ENCODE measurements at places on chromosomes 13 and 19.

DNA sequence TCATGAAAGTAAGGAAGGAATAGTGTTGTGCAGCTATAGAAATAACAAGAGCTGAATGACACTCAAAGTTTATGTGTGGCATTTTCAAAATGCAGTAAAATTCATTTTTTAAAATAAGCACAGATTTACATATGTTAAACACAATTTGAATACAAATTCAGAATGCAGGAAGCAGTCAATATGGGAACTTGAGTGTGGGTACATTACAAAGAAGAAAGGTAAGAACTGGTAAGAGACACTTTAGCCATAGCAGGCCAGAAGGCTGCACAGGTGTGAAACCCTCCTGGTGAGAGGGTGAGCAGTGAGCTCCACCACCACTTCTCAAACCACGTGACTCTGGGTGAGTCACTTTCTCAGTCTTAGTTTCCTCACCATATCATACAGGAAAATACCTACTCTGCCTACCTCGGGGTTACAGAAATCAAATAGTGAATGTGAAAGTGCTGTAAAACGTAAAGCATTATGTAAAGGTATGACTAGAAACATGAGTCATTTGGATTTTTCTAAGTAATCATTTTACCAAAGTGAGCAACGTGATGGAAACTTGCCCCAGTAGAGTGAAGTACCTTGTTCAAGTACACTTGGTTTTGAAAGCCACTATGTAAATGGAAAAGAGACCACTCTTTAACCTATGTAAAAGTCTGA, 40.5 kb downstream of the USP12 start:
- DNase-seq: no peak

- no peak for DNase-seq
Observed at GRCh38 chr13:106628936-106629659, 61.2 kb upstream of the ARGLU1 start.

DNA sequence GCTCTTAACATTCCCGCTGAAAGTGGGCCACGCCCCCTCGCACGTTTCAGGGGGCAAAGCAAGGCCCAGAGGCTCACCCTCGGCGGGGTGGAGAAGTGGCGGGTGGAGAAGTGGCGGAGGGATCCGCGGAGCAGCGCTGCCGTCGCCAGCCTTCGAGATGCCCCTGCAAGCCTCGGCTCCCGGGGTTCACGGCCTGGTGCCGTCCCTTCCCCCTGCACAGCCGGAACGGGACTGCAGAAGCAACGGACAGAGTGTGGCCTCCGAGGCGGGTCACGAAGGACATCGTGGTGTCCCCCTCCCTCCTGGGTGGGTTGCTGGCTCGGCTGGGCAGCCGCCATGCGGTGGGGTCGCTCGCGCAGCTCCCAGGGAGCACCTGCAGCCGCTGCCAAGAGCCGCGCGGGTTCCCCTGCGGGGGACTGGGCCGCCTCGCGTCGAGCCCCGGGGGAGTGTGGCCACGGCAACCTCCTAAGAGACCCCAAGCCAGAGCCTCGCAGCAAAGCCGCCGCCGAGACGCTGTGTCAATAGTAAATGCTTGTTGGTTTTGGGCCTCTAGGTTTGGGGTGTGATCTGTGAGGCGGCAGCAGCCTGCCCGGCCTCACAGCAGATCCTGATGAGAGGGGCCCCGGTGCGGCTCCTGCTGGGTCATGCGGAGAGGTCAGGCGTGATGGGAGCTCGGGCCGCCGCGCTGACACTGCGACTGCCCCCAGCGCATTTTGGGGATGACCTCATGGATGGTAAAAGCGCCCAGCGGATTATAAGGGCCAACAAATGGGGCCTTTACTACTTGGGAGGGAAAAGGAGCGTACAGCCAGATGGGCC, 5.5 kb downstream of the TPGS1 start:
- DNase-seq: peak; percentile 43

GRCh38 chr19:29119590-29119989, 93.4 kb downstream of the UQCRFS1 start:
- no peak for DNase-seq

GRCh38 chr19:57935731-57936130, 529 bp upstream of the ZNF418 start:
- DNase-seq: no peak

DNA sequence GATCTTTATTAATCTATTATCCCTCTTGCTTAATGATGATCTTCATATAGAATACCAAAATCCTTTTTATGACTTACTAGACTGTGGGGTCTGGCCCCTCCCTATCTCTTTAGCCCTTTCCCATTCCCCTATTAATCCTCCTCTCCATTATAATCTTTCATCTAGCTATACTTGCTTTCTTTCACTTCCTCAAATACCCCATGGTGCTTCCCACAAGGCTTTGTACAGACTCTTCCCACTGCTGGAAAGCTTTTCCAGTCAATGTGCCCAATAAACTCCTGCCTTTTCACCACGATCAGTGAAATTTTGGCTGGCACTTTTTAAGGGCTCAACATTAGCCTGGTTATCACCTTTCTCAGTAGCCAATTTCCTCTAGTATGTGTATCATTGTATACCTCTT, 3.2 kb upstream of the EBPL start:
- DNase-seq: no peak

DNA sequence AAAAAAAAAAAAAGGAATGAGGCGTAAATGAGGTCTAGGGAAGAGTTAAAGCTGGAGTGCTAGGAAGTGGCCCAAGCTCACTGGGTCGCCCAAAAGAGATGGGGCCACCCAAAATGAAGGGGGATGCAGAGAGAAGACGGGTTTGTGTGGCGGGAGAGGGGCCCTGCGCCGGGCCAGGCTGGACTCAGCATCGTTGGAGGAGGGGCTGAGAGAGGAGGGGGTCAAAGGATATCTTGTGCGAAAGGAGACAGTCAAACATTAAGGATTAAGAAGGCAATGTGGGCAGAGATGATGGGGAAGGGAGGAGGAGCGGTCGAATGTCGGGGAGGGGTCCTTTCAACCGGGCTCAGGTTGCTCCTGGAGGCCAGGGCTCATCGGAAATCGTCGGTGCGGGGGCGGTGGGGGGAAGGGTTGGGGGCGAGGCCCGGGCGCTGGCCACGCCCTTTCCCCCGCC, 825 bp upstream of the CARM1 start:
- DNase-seq: no peak

- DNase-seq: no peak
Observed at GRCh38 chr13:30376426-30377311, 45.6 kb upstream of the UBE2L5 start.

DNA sequence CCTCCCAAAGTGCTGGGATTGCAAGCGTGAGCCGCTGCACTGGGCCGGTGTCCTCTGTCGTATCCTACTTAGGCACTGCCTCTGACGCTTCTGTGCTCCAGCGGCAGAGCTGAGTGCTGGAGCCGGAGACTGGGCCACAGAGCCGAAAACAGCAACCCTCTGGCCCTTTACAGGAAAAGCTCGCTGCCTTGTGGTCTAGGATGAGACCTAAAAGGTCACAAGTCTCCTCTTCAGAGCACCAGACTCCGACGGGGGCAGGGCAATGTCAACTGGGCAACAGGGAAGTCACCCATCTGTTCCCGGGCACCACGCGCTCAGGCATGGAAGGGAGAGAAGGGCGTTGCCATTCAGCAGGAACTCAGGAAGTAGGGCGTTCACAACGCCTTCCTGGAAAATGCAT, 91.7 kb downstream of the GADD45B start:
- no peak for DNase-seq

DNA sequence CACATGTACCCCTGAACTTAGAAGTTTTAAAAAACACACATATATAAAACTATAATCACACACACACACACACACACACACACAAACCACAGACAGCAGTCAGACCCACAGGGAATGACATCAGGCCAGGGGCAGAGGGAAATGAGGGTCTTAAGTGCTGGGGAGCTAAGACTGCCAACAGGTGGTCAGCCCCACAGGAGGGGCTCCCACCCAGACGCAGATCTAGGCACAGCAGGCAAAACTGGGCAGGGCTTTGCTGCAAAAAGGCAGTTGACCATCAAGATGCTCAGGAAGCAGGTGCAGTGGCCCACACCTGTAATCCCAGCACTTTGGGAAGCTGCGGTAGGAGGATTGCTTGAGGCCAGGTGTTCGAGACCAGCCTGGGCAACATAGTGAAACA, 121.0 kb upstream of the LSM14A start:
- no peak for DNase-seq

DNA sequence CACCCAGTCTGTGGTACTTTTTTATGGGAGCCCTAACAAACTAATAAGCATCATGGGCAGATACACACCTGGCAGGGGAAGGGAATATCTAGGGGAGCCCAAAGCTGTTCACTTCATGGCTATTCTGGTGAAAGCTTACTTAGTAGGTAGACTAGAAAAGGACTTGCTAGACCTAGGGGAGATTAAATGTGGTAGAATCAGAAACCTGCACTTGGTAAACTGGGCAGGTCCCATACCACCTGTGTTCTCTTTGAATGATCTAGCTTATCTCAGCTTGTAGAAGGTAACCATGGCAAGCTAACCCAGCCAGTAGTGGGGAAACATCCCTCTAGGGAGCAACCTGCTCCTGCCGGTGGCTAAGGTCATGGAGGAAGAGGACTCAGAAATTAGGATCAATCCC, 113.9 kb upstream of the TMTC4 start:
- DNase-seq: no peak

DNA sequence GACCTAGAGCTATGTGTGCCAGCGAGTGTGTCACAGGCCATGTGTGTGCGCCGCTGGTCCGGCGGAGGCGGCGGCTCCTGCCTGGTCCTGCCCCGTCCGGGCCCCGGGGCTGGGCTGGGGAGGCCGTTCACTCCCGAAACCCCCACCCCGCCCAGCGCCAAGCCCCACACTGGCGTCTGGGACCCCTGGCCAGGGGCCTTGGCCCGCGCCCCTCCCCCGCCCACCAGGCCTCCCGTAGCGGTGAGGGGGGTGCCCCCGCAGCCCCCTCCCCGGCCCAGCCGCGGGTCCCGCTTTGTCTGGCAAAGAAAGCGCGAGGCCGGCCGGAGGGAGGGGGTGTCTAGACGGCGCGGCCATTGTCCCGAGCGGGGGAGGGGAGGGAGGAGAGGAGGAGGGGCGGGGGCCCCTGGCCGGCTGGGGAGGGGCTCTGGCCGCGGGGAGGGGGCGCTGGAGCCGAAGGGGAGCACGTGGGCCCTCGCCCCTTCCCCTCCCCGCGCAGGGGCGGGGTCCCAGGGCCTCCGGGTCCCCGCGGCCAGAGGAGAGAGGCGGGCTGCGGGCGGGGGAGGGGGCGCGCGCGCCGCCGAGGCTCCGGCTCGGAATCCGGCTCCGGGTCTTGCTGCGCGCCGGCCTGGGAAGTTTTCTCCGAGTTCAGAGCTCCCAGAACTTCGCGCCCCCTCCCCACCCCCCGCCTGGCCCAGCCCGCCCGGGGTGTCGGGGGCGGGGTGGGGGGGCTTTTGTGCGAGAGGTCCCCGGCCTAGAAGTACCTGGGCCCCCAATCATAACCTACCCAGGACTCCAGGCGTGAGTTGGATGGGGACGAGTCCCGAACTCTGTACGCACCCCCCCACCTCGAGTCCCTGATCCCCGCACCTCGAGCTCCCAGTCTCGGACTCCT, 888 bp downstream of the NOTCH3 start:
- DNase-seq: no peak

GRCh38 chr13:28531845-28532387, 37.0 kb upstream of the FLT1 start:
- DNase-seq: peak; percentile 22

- DNase-seq: peak; percentile 18
Observed at GRCh38 chr13:50914848-50915247, 5.3 kb downstream of the RNASEH2B start.

DNA sequence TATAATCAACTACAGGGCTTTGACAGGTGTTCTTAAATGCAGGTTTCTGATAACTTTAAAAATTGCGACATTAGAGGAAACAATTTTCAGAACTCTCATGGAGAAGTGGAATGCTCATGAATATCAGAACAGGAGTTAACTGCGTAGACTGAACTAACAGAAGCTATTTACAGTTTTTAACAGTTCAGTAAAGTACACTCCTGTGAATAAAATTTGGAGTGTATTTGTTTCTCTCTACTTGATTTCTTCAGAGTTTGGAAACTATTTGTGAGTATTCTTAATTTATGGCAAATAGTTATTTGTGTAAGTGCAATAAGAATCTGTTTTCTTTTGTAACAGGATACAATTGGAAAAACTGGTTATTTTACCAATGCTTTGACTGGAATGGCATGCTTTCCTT, 114.4 kb downstream of the TNFRSF19 start:
- no peak for DNase-seq

DNA sequence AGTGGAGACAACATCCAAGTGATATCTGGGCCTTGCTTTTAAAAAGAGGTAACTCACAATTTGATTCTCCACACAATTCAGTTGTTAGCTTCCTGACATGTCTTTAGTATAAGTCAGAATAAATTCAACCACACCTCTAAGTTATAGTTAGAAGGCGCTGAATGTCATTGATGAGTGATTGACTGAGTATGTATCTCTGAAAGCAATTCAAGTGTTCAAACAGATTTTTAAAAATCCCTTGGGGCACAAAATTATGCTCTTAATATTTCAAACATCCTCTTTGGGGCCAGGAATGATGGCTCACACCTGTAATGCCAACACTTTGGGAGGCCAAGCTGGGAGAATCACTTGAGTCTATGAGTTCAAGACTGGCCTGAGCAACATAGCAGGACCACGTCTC, 137.0 kb upstream of the PRR20A start:
- no peak for DNase-seq
